ENCODE measurements at places on chromosomes 2 and 18. TPM values are rescaled to one million over a fixed set of nuclear protein-coding genes. Genes with fewer than 3 reads are reported as not detected.

The COL3A1 gene
- total RNA-seq, result 23.7 TPM

DNA sequence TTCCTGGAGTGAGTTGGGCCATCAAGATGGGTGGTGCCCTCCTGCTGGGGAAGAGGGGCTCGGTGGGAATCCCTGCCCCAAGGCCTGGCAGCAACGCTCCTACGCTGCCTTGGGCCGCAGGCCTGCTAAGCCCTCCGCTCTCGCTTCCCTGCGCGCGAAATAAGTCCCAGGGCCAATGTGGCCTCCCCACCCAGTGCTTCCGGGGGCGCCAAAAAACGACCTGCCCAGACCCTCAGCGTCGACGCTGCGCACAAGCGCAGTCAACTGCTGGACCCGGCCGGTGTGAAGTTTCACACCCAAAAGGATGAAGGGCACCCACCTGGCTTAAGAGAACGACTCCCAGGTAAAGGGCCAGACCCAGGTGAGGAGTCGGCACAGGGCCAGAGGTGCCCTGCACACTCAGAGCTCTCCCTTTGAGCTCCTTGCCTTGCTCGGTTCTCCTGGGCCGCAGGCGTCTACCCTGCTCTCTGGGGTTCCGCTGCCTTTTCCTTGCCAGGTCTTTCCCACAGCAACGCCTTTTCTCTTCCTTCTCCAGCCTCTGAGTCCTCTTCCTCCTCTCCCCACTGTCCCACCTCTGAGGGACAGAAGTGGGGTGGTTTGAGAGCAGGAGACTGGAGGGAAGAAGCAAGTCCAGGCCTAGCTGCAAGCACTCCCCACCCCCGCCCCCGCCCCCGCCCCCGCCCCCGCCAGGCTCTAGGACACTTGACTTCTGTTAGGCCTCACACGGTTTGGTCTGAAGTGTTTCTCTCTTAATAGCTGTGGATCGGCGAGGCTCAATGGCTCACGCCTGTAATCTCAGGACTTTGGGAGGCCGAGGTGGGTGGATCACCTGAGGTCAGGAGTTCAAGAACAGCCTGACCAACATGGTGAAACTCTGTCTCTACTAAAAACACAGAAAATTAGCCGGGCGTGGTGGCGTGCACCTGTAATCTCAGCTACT is at the start of gene DNAJC5G:
DNAJC5G (plus strand) TSS at position 223 of the 940 bp plus-strand sequence. CDS start 1,296 bp downstream, outside the sequence.
- no peak for DNase-seq

GRCh38 chr18:56291294-56291693 is 347.1 kb downstream of the TXNL1 start:
- no peak for DNase-seq

The GREB1L gene
- total RNA-seq, result not detected

The MYO7B gene
- not detected for total RNA-seq

DNA sequence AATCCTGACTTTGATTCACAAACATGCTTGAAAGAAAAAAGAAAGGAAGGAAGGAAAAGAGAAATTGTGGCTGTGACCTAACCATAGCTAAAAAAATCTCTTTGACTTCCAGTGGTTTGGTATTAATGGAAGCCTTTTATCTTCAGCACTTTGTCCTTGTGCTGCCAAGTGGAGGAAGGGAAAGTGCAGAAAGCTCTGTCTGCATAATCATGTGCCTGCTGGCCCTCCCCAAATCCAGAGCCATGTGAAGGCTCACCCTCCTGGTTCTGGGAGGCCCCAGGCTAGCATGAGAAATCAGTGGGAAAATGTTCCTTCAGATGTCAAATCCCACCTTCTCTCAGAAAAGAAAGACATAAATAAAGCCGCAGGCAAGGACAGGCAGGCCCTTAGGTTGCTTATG is 48.3 kb upstream of the BMPR2 start:
- no peak for DNase-seq

- DNase-seq, result no peak
These were observed 88.5 kb upstream of the EMILIN2 start for GRCh38 chr18:2758309-2758708.

DNA sequence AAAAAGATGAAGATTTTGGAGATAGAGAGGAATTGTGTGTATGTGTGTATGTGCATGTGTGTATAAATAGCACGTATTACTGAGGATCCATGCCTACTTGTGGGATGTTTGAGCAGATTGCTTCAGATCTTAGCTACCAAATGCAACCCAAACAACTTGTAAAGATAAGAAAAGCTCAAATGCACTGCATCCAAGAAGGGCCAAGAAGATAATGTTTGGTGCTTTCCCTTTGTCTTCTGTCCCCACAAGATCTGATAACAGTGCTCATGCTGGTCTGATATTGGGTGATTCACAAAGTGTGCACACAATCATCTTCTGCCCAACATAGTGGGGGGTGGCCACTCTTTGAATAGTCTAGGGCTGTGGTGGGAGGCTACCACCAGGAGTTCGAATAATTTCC is 284.8 kb upstream of the CYRIA start:
- DNase-seq, result no peak

DNA sequence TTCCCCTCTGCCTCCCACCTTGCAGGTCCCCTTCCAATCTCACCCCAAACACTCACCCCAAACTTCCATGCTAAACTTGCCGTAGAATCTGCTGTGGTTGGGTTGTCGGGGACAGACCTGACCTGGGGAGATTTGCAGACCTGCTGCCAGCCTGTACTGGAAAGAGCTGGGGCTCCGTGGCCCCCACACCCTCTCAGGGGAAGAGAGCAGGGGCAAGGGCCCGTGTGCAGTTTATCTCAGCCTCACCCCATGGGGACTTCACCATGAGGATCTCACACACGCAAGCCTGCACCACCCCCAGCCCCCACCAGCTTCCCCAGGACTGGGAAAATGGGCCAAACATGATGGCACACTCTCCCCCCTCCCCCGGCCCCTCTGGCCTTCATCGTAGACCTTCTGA is 30.7 kb downstream of the KCNIP3 start:
- DNase-seq, result no peak

The GYPC gene
- total RNA-seq, result 0.75 TPM

The KIAA2012 gene
- 0.13 TPM for total RNA-seq

GRCh38 chr2:164515030-164515429 is 106.3 kb downstream of the GRB14 start:
- DNase-seq, result no peak

DNA sequence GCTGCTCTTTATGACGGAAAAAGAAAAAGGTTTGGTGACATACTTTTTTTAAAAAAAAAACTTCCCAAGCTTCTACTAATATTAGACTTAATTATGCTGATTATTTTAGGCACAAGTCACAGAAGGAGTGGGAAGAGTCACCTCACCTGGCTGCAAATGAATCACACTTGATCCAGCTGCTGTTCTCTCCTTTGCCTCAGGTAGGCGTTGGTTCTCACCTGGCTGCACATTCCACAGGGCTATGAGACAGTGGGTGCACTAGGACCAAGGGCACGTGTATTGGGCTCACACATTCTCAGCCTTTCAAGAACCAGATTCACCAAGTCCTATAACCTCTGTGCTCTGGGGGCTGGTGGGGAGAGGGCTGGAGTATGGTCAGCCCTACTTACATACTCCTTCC is 93.3 kb downstream of the TGFA start:
- no peak for DNase-seq

DNA sequence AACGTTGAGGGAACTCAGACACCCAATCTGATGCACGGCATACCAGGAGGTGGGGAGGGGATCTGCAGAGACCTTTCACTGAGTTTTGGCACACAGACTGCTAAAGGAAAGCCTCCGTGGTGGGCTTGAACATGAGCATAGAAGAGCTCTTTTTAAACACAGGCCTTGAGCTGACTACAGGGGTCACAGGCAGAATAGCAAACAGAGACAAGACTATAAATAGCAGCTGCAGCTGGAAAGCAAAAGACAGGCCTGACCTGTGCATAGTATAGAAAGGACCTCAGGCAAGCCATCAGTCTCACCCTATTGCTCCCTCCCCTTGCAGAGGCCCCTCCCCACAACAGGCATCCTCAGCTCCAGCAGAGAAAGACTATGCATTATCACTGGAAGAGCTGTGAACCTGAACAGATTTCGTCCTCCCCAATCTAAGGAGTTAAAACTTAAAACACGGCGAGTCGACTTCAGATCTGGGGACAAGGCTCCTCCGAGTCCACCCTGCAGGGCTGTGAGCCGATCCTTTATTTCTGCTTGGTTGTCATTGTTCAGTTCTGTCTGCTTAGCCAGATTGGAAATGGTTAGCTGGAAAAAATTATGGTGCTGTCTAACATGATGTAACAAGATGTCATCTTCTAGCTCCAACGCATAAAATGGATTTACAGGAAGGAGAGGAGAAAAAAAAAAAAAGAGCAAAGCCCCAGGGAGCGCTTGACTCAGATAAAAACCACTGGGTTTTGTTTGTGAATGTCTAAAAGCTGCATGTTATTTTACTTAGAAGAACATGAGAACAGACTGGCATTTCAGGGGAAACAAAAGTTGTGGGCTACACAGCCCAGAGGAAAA is 25.2 kb upstream of the LCLAT1 start:
- peak; percentile 74 for DNase-seq

DNA sequence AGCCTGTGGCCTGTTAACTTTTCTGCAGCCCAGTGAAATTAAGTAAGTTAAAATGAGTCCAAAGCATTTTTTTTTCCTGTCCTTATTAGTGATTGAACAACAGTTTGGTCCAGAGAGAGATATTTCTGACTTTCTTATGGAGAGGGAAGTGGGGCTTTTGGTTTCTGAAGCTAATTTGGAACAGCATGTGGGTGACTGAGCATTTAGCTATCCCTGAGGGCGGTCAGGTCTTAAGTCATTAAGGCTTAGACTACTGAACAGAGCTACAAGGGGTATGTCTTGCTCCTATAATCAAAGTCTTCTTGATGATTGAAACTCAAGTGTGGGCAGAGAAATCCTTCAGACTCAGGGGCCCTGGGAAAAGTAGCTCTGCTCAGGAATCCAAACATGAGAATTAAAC is 14.0 kb downstream of the ARHGAP25 start:
- no peak for DNase-seq

- no peak for DNase-seq
These were observed 38.1 kb upstream of the TGIF1 start for GRCh38 chr18:3411854-3412268.

- peak; percentile 64 for DNase-seq
These were observed at the start of gene CNTNAP5 for GRCh38 chr2:124025171-124025580. CNTNAP5 (plus strand) TSS chr2:124025287; CDS start chr2:124025651, 364 bp downstream.

The FOXD4L1 gene
- total RNA-seq, result not detected

DNA sequence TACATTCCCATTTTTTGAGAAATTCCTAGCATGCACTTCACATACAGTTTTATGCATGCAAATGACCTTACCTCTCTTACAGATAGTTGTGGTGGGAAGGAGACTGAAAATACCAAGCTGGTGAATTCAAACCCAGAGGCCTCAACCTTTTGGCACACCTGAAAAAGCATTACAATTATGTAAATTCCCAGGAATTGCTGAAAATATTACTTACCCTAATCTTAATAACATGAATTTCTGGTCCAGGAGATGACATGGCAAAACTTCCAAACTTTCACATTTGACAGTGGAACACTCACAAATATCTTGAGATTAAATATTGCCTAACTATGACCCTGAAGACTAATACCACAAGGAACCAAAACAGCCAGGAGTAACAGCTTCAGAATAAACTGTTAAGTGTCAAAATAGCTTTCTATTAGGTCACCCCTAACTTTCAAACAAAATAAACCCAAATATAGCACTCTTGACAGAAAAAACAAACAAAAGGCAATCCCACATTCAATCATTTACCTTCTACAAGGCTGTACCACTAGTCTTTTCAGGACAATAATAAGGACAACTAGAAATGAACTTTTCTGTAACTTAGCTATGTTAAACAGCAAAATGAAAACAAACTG is 10.9 kb upstream of the PEX13 start:
- no peak for DNase-seq

The STAM2 gene
- total RNA-seq, result 28.1 TPM

DNA sequence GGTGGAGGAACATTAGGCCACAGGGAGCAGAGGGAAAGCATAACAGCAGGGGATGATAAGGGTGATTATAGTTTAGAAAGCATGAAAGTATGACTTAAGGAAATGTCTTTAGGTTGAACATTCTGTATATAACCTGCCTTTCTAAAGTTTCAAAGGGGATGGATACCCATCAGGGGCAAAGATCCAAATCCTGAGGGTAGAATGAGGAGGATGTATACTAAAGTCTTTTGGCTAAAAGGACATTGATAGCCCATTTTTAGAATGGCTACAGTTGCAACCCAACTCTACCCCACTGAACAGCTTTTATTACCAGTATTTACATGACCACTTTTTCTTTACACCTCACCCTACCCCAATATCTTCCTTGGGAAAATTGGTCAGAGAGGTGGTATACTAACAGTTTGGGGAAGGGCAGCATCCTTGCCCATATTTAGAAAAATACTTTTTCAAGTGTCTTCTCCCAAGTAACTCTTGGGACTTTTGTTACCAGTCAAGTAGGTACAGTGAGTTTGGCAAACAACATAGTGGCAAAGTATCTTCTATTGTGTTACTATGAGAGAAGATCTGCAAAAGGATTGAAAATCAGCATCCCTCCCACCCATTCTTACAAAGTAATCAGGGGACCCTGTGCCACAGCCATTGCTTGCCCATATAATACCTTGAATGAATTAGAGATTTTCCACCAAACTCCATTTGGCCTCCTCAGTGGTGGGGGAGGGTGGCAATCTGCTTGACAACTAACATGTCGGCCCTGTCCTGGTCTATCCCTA is 8.3 kb downstream of the MAT2A start:
- no peak for DNase-seq

The DPP10 gene
- not detected for total RNA-seq

DNA sequence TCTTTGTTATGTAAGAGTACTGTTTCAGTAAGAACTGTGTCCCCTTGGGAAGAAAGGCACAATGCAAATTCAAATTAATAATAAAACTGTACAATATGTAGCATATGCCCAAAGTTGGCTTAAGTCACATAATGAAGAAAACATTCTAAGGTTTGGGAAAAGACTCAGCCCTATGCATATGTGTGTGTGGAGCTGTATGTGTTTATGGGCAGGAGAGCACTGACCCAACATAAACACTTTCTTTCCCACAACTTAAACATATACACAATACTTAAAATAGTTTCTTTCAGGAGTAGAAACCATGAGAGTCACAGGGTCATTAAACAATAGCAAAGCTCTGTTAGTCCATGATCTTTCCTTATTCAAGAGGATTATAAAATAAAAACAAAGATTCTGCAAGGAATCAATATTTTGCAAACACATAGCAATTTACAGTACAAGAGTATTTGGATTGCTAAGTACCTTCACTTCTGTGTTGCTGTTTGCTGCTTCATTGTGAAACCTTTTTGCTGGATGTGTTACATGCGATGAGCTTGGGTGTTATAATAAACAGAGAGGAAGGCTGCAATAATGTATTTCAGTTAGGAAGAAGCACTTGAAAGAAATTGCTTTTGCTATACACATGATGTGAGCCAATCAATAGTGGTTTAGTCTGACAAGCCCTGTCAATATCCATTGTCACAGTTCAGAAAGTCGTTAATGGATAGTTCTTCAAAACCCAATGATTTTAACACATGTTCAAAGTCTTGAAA is 347.3 kb downstream of the ARHGAP15 start:
- DNase-seq, result no peak

The MROH2A gene
- 0.92 TPM for total RNA-seq

Measured in A673 (cell line).